NCI-H1930 (cell line): ENCODE measurements at places on chromosomes 7 and 10.

- no peak for DNase-seq
Observed at GRCh38 chr7:30310674-30311362, 26.4 kb downstream of the ZNRF2 start.

DNA sequence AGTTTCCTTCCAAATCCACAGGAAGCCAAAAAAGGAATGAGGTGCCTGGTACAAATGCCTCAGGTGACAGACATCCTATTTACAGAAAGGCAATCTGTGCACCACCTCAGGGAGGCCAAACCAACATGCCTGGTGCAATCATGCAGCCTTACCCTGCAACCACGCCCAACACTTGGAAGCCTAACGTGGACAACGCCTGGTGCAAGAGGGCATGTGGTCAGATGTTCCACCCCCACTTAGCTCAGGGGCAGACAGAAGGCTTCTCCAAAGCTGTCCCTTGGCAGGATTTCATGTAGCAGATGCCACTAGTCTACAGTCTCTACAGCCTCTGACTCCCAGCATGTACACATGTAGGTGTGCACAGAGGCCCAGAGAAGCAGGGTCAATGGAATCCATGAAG, 89.5 kb downstream of the KCNMA1 start:
- no peak for DNase-seq

GRCh38 chr7:88455696-88456095, 149.0 kb upstream of the STEAP4 start:
- no peak for DNase-seq

- no peak for DNase-seq
Observed at GRCh38 chr7:131235489-131236317, 92.0 kb upstream of the MKLN1 start.

- DNase-seq = no peak
Observed at GRCh38 chr10:88165849-88166271, 302.4 kb downstream of the PTEN start.

GRCh38 chr7:142548978-142549377, 200.3 kb upstream of the PRSS1 start:
- no peak for DNase-seq

DNA sequence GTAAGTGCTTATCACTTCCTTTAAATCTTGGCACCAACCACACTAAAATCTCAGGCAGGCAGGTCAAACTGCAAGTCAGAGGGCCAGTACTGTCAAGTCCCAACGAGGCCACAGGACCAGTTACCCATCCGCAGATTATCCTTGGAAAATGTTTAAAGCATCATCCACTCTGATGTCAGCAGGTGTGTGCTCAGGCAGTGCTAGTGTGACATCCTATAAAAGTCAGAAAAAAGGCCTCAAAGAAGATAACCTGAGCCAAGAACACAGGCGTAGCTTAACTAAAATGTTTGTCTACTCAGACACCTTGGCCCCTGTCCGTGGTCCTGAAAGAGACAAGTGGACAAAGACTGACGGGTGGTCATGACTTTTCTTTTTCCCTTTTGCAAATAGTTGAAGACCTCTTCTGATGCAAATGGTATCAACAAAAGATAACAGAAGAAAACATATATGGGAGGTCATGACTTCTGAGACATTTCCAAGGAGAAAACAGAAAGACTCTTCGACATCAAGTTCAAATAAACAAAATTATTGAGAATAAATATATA, 309.3 kb downstream of the KCNMA1 start:
- no peak for DNase-seq

- no peak for DNase-seq
Observed at GRCh38 chr7:18491871-18492270, 3.7 kb upstream of the HDAC9 start.

- DNase-seq = no peak
Observed at GRCh38 chr7:150329331-150330120, 6.2 kb upstream of the ACTR3C start.
